OCI-LY7 (cell line): ENCODE measurements at places on chromosomes 1 and 21.

DNA sequence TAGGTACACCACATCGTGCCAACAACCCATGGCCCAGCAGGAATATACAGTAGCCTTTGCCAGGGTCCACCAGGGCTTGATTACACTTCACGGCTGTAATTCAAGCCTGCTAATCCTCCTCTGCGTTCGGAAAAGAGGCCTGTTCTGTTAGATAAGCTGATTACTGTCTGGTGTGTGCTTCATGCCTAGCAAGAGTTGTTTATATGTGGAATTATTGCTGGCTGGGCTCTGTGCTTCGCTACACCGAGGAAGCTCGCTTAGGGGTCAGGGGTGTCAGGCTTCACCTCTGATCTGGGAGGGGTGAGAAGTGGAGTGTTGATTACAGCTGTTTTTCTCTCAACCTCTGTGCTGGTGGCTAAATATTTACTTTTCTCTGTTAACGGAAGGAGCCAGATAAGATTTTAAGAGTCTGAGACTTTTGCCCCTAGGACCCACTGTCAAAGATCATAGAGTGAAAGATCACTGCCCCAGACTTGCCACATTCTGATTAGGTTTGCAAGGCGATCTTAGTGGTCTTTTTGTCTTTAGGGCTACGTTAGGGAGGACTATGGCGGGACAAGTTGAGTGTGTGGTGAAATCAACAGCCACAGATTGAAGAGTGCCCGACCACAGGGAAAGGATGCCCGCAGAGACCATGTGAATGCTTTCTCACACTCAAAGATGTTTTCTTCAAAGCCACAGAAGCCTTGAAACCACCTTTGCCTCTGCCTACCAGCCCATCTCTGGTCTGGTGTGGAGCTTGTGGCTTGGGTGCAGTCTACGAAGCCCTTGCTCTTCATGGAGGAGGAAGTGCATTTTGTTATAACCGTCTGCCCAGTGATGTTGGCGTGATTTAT is 216.1 kb downstream of the PBX1 start:
- no peak for DNase-seq

DNA sequence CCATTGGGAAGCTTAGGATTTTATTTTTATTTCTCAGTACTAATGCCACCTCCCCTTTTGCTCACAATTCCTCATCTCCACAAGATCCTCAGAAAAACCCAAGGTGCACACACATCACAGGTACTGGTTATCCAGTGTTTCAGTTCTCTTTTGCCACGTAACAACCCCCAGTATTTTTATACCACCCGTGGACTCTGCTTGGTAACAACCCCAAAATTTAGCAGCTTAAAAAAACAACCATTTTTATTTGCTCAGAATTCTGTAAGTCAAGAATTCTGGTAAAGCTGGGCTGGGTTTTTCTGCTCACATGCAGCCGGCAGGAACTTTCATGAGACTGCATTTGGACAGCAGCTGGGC is 180.0 kb downstream of the KAZN start:
- DNase-seq, result no peak

GRCh38 chr1:157147906-157148700 is 9.9 kb upstream of the ETV3 start:
- DNase-seq, result peak; percentile 44

DNA sequence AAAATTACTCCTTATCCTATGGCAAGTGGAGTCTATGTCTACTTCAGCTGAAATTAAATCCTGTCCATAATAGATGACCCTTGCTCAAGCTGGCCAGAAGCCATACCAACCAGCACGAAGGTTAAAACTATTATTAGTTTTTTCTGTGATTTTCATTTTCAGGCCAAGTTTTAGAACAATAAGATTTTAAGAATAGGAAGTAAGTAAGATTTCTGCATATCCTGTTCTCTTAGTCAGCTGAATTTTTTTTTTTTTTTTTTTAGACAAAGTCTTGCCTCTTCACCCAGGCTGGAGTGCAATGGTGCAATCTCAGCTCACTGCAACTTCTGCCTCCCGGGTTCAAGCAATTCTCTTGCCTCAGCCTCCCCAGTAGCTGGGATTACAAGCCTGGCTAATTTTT is 6.1 kb upstream of the RBP7 start:
- DNase-seq, result no peak

GRCh38 chr1:23018661-23019093 is 591 bp upstream of the KDM1A start:
- DNase-seq, result no peak

- no peak for DNase-seq
Measured at GRCh38 chr1:156347331-156347730, 9.0 kb downstream of the TSACC start.
